ENCODE measurements at places on chromosomes 5 and 9.
A peak's percentile ranks its signal among the peaks of the same experiment; 100 is the strongest.

DNA sequence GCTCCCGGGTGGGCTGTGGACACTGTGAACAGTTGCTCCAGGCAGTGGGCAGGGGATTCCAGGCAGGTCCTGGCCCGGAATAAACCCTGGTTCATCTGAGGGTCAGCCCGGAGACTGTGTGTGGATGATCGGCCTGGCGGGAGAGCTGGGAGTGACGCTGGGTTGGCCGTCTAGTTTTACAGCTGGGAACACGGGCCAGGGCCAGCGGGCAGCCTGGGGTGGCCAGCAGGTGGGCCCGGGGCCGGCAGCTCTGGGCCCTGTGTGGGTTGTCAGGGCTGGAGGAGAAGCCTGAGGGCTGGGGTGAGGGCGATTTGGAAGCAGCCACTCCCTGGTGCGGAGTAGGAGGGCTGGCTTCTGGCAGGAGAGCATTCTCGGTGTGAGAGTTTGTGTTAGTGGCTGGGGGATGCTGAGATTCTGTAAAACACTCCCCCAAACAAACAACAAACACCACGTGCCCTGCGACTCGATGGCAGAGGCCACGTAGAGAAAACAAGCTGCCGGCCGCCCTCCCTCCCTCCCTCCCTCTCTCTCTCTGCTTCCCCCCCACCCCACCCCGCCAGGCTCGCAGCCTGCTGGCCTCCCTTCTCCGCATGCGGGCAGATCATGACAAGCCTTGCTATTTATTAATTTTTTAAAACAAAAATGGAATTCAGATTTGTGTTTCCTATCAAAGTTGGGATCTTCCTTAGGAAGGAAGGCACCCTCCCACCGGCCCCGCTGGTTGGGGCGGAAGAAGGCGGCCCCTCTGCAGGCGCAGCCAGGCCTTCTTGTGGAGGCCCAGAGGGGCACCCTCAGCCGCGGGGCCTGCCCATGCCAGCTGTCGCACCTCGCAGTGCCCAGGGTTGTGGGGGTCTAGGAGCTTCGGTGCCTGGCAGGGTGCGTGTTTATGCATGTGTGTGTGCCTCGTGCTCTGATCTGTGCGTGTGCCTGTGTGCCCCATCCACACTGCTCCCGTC, 49.5 kb downstream of the RXRA start:
- no peak for DNase-seq

DNA sequence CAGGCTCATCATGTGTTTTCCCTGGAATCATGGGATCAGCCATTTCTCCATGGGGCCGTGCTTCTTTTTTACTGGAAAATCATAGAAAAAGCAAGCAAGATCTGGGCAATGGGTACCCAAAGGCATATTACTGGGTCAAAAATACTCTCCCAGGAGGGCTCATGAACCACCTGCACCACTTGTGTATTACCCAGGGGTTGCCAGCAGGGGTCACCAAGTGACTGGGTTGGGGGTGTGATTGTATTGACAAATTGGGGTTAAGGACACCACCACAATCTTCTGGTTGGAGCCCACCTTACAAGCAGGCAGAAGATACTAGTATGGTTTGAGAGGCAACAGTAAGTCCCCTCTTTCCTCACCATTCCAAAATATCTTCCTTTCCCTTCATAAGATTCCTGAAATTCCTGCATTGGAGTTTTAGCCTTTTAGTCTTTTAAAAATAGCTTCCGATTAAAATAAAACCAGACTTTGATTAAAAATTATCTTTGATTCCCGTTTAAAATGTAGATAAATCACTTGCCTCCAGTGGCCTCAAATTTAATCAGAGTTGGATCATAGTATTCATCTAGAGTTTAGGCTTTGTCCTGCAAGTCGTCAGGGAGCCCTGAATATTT, 603.3 kb downstream of the KIF4B start:
- DNase-seq, result peak; percentile 6

DNA sequence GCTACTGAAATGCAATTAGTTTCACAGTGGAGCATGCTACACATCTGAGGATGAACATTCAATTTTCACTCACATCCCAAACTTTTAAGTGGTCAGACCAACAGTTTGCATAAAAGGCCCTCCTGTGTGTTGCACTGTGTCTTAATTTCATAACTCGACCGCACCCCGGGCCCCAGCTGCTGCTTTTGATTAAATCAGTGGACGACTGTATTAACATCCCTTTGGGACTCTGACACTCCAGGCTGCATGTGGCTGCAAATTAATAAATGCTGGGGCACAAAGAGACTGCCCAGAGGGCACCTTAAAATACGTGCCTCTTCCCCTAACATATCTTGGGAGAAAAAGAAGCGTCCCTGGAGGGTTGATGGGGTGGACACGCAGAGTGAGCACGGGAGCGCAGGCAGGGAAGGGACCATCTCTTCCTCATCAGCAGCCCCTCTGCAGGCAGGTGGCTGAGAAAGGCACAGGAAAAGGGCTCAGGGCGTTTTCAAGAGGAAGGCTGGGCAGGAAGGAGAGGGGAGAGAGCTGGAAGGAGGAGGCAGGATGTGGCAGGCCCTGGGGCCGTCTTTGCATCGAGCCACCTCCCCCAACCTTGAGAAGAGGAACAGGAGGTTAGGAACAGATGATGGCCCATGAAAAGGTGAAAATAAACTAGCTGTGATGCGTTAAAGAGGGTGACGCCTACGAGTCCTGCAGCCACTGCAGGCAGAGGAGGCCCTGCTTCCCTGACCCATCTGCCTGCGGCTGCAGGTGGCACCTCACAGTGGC, 18.6 kb downstream of the MED10 start:
- no peak for DNase-seq

DNA sequence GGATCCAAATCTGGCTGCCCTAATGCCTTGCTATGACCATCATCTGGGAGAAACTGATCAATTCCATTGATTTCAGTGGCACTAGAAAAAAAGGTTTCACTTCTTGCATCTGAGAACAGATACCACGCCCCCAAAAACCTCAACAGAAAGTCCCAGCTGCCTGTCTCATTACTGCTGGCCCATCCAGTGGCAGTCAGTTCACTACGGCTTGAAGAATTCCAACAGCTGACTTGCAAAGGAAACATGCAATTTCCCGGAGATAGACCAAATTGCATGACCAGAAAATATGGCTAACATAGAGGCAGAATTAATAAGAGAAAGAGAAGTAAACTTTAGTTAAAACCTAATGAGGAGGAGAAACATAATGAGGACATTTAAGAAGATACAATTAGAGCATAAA, 48.6 kb downstream of the UGCG start:
- no peak for DNase-seq

GRCh38 chr9:133490865-133491655, 12.2 kb upstream of the SLC2A6 start:
- no peak for DNase-seq

DNA sequence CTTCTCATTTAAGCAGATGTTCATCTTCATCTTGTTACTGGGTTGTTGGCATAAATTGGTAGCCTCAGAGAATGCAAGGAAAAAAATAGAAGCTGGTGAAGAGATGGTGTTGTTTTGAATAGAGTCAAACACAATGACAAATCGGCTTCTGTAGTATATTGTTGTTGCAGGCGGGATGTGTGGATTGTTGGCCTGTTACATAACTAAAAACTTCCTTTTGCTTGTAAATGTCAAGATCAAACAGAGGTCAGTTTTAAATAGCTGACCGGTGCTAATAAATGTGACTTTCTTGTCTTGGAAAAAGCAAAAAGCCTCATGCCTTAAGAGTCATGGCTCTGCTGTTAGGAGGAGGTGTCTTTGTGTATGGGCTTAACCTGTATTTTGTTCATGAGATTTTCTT, 59.2 kb downstream of the CCDC192 start:
- no peak for DNase-seq

All from T-helper 17 cell (primary cell).